ENCODE measurements at places on chromosomes 2 and 18.
A peak's percentile ranks its signal among the peaks of the same experiment; 100 is the strongest.

DNA sequence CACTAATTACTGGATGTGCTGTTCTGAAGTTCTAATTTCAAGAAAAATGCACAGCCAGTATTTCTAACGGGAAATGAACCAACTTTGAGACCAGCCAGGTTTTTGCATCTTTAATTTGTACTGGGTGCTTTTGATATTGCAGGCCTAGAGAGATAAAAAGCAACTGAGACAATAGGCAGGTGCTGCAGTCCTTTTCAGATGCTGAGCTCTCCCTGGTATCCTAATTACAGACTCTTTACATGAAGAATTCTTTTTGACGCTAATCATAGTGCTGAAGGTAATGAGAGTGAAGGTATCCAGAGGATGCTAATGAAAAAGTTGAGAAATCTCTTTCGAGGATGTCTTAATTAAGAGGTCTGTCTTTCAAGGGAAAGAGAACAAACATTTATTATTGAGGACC, 85.1 kb downstream of the SERPINB8 start:
- H3K4me3 ChIP-seq: no peak overlapping the region
- DNase-seq: no peak
- H3K27me3 ChIP-seq: no peaks in the 10 kb centered on the region
- H3K4me1 ChIP-seq: no peaks in the 10 kb centered on the region
- H3K27ac ChIP-seq: no peak overlapping the region

DNA sequence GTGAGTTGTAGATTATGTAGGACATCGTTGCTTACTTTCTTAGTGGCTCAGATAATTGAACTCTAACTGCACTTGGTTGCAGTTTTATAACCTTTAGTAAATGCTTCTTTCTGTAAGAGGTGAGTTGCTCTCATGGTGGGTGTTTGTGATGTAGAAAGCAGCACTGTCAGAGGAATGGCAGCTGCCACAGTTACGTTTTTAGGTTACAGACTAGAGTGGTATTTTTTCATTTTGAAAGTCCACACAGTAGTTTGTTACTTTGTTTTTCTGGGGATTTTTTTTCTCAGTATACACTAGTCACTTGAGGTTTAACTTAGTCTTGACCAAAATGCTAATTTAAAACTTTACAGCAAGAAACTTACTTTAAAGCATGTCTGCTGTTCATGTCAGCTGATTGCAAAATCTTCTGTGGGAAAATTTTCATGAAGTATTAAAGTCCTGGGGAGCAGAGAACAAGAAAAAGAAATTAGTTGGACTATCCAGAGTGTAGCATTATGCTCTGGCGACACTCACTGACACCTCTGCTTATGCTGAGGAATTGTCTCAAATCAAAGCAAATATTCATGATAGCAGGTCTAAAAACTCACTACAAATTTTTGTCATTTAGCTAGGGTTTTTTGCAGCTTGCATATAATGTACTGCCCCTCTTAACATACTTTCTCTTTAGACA, 14.8 kb downstream of the AFTPH start:
- no peaks in the 10 kb centered on the region for H3K36me3 ChIP-seq
- peaks cover 41% of the 10 kb centered on the region for H3K4me1 ChIP-seq
- DNase-seq: no peak
- no peak overlapping the region for H3K4me3 ChIP-seq
- H3K27ac ChIP-seq: no peak overlapping the region

DNA sequence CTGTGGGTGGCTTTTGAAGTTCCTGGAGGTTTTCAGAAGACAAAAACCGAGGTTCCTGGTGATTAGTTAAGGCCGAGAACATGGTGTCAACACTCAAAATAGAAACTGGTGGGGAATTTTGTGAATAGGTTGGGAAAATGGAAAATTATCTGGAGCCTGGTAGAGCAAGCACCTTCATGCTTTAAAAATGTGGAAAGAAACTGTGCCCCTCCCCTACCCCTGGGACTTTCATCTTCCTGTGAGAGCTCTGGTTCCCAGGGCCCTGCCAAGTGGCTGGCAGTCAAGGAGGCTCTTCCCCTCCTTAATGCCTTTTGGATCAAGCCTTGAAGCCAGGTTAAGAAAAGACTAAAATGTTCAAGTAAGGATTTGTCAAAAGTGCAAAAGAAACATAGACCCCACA, 1.9 kb upstream of the CRACDL start:
- no peaks in the 10 kb centered on the region for H3K36me3 ChIP-seq
- no peak overlapping the region for H3K27ac ChIP-seq
- peaks cover 53% of the 10 kb centered on the region for H3K27me3 ChIP-seq
- no peak overlapping the region for H3K4me3 ChIP-seq

DNA sequence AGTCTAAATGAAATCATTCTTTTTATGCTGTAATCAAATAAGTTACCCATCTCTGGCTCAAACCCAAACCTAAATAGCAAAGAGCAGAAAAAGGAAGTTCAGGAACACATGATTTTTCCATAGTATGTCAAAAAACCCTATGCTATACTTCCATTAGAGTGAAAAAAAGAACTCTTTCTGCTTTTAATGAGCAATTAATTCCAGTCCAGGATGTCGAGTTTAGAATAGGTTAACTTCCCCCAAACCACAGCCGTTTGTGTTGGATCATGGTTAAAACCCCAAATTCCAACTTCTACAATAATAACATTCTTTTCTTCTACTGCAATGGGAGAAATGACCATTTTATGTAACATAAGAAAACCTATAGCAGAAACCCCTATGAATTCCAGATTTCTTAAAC, 171.1 kb upstream of the NRP2 start:
- no peak overlapping the region for H3K4me3 ChIP-seq
- H3K36me3 ChIP-seq: no peaks in the 10 kb centered on the region
- H3K4me1 ChIP-seq: peaks cover 10% of the 10 kb centered on the region
- H3K27me3 ChIP-seq: no peaks in the 10 kb centered on the region
- no peak for DNase-seq
- H3K27ac ChIP-seq: no peak overlapping the region

DNA sequence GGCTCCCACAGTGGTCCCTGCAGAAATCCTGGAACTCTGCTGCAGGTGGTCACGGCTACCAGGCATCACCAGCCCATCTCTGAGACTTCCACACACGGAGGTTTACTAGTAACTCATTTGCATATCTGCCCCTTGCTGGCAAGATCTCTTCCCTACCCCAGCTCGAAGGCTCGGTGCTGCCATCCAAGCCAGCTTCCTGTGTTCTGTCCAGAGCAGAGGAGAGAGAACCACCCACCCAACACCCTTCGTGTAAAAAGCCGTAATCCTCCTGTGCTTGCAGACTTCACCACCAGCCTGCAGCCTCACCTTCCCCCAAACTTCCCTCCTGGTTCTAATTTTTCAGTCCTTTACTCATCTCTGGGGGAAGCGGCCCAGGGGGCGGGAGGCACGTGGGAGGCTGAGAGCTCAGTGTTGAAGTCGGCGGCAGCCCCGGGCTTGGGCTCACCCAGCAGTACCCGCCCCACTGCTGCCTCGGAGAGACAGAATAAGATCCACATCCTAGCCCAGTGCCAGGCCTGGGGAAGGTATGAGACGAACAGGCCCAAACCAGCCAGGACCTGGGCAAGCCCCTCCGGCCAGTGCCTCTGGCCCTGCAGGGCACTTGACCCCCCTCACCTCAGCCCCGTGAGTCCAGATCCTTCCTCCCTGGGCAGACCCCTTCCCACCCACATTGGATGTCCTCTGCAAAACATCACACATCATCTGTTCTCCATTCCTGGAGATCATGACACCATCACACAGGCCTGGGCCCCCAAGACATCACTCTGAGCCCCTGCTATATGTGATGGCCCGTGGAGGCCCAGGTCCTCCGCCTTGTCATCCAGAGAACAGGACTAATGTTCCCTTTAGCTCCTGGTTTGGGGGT, 145.8 kb upstream of the ID2 start:
- no peak for DNase-seq
- H3K27me3 ChIP-seq: no peaks in the 10 kb centered on the region
- peaks cover 19% of the 10 kb centered on the region for H3K4me1 ChIP-seq
- H3K36me3 ChIP-seq: peaks cover 8% of the 10 kb centered on the region
- H3K27ac ChIP-seq: no peak overlapping the region
- no peak overlapping the region for H3K4me3 ChIP-seq

- DNase-seq: no peak
- H3K4me1 ChIP-seq: no peaks in the 10 kb centered on the region
- no peaks in the 10 kb centered on the region for H3K36me3 ChIP-seq
- no peak overlapping the region for H3K4me3 ChIP-seq
- H3K27me3 ChIP-seq: no peaks in the 10 kb centered on the region
Observed at GRCh38 chr2:33168425-33168824, 221.7 kb downstream of the LTBP1 start.

DNA sequence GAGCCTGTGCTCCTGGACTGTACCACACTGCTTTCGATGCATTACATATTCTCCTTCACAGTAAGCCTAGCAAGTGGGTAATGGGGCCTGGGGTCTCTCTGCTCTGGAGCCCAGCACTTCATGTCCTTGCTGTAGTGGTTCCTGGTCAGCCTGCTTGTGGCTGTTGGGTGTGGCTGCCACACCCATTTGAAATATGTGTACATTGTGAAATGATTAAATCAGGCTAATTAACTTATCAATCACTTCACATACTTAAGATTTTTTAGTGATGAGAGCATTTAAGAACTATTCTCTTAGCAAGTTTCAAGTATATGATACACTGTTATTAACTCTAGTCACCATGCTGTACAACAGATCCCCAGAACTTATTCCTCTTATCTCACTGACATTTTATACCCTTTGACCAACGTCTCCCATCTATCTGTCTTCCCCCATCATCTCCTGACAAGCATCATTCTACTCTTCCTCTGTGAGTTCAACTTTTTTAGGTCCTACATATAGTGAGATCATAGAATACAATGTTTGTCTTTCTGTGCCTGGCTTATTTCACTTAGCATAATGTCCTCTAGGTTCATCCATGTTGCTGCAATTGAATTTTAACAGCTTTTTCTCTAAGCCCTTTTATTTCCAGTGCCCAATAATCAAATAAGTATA, 92.1 kb downstream of the LYPD6 start:
- no peaks in the 10 kb centered on the region for H3K27me3 ChIP-seq
- peak; percentile 49 for DNase-seq
- peak overlapping the region; percentile 21 for H3K27ac ChIP-seq
- peaks cover 27% of the 10 kb centered on the region for H3K4me1 ChIP-seq
- no peaks in the 10 kb centered on the region for H3K36me3 ChIP-seq

GRCh38 chr2:30450025-30450424, 3.0 kb downstream of the LCLAT1 start:
- DNase-seq: peak; percentile 34
- no peaks in the 10 kb centered on the region for H3K27me3 ChIP-seq
- H3K27ac ChIP-seq: peak overlapping the region; percentile 53
- peaks cover 66% of the 10 kb centered on the region for H3K4me1 ChIP-seq

DNA sequence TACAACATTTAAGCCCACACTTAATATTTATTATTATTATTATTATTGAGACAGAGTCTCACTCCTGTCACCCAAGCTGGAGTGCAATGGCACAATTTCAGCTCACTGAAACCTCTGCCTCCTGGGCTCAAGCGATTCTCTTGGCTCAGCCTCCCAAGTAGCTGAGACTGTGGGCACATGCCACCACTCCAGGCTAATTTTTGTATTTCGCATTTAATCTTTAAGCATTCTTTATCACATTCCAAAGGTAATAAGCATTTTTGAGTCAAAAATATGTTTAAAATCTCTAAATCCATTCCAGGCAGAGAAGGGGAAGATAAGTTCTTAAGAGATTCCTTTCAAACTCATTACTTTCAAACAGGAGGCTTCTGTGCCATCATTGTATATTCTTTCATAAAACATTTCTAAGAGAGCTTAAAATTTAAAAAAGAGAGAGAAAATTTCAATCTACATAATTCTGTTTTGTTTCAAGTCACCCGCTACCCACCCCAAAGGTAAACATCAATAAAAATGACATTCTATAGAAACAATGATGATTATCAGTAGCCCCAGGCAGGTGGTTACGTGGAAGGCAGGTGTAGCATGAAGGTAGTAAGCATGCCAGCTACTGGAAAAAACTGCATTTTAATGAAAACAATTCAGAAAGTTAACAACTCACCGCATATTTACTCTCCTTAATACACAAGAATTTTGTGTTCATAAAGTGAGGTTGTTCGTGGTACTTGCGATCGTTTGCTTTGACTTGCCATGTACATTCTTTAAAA, 84.4 kb upstream of the NARS1 start:
- peaks cover 30% of the 10 kb centered on the region for H3K36me3 ChIP-seq
- no peak for DNase-seq
- no peaks in the 10 kb centered on the region for H3K27me3 ChIP-seq

- H3K27ac ChIP-seq: peak overlapping the region; percentile 10
- no peak overlapping the region for H3K4me3 ChIP-seq
- H3K27me3 ChIP-seq: no peaks in the 10 kb centered on the region
- DNase-seq: no peak
Observed at GRCh38 chr2:99670768-99671734, 181.2 kb upstream of the REV1 start.

DNA sequence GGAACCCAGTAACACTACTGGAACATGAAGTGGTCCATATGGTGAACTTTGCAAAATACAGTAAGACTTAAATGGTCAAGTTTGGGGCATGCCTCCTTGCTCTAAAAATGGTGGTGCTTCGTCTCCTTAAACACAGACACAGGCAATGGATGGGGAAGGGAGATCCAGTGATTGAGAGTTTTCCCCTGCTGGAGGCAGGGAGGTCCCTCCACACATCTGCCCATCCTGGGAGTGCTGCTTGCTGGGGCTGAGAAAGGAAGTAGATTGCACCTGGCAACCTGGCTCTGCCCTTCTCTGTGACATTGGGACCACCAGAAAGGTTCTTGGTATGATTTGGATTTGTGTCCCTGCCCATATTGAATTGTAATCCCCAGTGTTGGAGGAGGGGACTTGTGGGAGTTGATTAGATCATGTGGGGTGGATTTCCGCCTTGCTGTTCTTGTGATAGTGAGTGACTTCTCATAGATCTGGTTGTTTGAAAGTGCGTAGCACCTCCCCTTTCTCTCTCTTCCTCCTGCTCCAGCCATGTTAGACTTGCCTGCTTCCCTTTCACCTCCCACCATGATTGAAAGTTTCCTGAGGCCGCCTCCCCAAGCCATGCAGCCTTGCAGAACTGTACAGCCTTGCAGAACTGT, 35.4 kb upstream of the SKOR2 start:
- H3K4me1 ChIP-seq: no peaks in the 10 kb centered on the region
- peaks cover 91% of the 10 kb centered on the region for H3K27me3 ChIP-seq
- no peak overlapping the region for H3K27ac ChIP-seq
- no peak for DNase-seq
- H3K4me3 ChIP-seq: no peak overlapping the region

GRCh38 chr18:70461323-70462077, 172.7 kb downstream of the SOCS6 start:
- peaks cover 5% of the 10 kb centered on the region for H3K36me3 ChIP-seq
- no peak overlapping the region for H3K27ac ChIP-seq
- no peak for DNase-seq
- no peaks in the 10 kb centered on the region for H3K27me3 ChIP-seq
- H3K4me3 ChIP-seq: no peak overlapping the region

GRCh38 chr18:36899289-36899688, 70.4 kb downstream of the KIAA1328 start:
- DNase-seq: no peak
- no peaks in the 10 kb centered on the region for H3K4me1 ChIP-seq
- H3K27me3 ChIP-seq: no peaks in the 10 kb centered on the region

GRCh38 chr2:85788603-85789002, 34.8 kb downstream of the ATOH8 start:
- H3K27ac ChIP-seq: no peak overlapping the region
- H3K4me1 ChIP-seq: peaks cover 15% of the 10 kb centered on the region
- no peak for DNase-seq
- H3K36me3 ChIP-seq: no peaks in the 10 kb centered on the region

Measured in Calu3 (cell line).